ENCODE measurements at places on chromosomes 7 and 10.

DNA sequence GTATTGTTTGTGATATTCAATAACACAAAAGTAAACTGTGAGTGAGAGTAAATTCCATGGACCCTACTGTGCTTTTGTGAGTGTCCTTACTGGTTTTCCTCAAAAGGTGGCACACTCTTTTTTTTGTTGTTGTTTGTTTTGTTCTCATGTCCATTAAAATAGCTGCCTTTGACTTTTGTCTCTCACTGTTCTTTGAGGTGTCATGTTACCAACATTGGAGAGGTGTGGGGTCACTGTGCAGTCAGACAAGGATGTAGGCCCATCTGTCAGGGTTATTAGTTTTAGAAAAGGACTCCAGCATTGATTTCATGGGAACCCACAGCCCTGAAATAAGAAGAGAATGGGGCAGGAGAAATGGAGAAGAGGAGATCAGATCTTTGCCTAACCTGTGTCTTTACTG lies 383.1 kb downstream of the SORCS3 start:
- DNase-seq = no peak

DNA sequence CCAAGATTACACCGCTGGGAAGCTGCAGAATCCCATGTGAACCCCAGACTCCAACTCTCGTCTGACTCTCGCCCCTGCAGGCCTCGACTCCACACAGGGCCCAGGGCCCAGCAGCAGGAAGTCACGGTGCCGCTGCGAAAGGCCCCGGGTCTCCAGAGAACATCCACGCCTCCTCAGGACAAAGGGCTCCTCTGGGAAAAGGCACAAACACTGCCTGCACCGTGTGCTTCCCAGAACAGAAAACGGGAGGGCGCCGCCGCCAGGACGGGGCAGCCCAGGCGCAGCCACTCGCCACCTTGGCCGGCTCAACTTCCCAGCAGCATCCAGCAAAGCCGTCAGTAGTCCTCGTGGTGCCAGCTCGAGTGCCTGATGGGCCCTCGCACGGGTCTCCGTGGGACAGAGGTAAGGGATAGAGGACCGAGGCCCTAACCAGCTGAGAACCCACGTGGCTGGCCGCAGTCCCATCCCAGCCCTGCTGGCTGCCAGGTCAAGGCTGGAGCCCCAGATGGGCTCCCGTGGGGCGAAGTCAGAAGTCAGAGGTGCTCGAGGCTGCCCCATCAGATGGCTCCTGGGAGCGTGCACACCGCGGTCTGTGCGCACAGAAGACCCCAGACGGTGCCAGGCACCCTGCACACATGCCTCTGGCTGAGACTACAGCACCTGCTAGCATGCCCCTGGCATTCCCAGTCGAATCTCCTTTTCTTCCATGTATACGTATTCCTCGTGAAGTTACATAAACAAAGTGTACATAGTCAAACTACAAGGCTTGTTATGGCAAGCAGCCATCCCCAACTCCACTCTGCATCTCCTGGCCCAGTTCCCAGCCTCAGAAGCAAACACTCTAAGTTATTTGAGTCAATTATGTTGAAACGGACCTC lies 60.2 kb downstream of the MAD1L1 start:
- no peak for DNase-seq

- no peak for DNase-seq
Measured at GRCh38 chr7:123944395-123944794, 19.4 kb downstream of the SPAM1 start.

GRCh38 chr10:113445736-113446135 lies 107.1 kb upstream of the HABP2 start:
- DNase-seq = no peak

DNA sequence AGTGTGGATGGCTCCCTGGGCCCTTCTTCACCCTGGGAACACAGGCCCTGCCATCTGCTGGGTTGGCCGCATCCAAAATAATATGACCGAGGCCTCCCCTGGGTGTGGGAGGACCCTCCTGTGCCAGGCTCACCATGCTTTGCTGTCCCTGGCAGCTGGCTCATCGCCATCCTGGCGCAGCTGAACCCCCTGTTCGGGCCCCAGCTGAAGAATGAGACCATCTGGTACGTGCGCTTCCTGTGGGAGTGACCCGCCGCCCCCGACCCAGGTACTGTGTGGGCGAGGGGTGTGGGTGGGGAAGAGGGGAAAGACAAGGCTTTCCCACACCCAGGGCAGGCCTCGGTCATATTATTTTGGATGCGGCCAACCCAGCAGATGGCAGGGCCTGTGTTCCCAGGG lies 4.8 kb downstream of the ATP6V0E2 start:
- DNase-seq = no peak

DNA sequence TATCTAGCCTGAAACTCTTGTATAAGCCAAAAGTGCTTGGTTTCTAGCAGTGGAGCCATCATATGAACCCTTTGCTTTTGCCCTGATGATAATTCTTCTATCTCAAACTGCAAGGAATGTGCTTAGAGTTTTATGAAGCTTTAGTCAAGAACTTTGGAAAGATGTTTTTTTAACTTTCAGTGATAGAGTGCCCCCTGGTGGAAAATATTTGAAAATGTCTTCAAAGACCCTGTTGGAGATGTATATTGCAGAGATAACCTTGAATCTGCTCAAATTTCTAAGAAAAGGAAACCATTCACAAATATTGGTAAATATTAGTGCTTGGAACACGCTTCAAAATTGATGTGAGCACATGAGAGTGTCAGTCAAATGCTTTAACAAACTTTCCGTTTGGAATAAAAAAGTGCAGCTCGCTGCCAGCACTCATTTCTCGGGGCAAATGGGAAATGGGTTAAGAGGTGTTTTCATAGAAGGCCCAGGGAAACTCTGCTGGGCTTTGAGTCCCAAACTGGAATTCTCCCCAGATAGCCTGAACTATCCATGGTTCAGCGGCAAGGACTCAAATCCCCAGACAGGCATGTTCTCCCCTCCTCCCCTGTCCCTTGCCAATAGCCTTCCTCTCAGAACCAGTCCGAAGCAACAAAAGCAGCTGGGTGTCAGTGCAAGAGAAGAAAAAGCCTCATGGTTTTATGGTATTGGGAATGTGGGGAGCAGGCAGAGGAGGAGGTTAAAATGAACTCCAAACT lies 129.3 kb downstream of the MYOF start:
- no peak for DNase-seq

GRCh38 chr10:4514445-4515108 lies 311.4 kb upstream of the AKR1E2 start:
- DNase-seq = peak; percentile 5

GRCh38 chr10:22722626-22723169 lies 8.3 kb upstream of the PIP4K2A start:
- DNase-seq = no peak

- DNase-seq = no peak
Measured at GRCh38 chr7:106031300-106032035, 68.4 kb downstream of the CDHR3 start.

DNA sequence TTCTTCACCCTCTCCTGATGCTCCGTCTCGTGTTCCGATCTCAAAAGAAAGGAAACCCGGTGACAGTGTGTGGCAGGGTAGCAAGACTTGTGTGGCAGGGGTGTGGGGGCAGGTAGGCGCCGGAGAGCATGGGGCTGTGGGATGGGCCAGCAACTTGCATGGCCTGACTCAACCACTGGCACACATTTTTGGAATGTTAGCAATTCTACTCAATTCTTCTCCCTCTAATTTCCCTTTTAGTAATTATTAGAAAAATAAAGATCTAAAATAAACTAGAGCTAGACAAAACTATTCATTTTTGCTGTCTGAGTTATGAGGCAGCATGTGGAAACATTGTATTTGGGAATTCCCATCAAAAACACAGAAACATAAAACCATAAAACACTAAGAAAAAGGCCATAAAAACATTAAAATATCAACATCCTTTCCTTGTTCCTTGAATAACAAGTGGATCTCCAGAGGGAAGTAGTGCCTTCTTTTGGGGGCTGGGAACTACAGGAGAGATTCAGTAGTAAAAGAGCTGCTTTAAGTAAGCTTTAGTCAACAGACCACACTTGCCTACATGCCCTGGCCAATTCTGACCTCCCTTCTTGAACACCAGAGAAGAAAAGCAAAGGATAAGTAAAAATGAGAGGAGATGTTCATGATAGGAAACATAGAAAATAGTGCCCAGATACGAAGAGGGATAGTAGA lies 21.8 kb downstream of the SEMA3C start:
- DNase-seq = no peak

- DNase-seq = no peak
Measured at GRCh38 chr10:130740915-130741750, 570.4 kb downstream of the TCERG1L start.

- DNase-seq = no peak
Measured at GRCh38 chr10:6841761-6842160, 261.7 kb upstream of the PRKCQ start.

GRCh38 chr10:17504547-17505245 lies 50.3 kb upstream of the ST8SIA6 start:
- no peak for DNase-seq

GRCh38 chr10:68155615-68156210 lies 46.4 kb downstream of the MYPN start:
- no peak for DNase-seq

DNA sequence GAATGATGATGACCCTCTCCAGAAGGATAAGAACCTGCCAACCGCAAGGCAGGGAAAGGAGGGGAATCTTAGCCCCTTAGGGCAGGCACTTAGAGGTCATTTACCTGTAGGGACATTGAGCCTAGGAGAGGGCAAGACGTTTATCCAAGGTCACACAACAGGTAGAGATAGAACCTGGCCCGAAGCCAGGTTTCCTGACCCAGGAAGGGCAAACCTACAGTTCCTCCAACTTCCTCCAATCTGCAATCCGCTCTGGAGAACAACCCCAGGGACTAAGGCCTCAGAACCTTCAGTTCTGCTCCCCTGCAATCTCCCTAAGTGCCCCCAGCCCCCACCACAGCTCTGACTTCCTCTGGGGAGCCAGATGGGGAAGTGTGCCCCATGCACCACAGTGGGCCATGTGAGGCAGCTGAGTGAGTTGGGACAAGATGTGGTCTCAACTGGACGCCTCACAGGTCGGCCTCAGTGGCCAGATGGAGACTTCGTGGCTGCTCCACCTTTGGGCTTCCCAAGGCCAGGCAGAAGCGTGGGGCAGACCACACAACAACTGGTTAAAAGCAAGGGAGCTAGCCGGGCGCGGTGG lies 1.4 kb upstream of the PSAP start:
- no peak for DNase-seq

DNA sequence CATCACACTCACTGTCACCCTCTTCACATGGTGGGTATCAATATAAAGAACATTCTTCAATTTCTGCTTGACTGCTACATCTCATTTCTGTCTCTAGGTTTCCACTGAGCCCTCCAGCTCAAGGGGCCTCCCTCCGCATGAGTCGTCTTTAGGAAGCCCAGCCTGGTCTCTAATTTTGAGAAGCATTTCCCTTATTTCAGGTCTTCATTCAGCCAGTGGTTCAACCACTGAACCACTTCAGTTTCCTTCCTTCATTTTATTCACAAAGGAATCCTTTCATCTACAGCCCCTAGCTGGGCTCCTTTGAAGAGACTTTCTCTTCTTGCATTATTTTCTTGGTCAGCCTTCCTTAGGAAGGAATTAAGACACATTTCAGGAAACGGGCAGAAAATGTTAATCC lies 257.4 kb downstream of the KCNMA1 start:
- DNase-seq = no peak

DNA sequence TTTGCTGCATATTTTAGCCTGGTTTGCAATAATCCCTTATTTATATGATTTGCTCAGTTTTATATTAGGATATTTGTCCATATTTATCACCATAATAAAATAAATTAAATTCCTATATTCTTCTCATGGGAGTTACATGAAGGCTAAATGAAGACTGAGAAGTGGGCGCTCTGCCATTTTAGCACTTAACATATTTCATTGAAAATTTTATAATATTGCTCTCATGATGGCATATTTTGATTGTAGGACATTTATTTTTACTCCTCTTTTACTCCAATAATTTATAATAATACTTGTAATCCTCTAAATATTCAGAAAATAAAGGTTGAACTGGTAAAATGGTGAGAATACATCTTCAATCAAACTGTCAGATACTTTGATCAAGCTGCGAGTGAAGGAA lies 99.8 kb upstream of the SEMA3A start:
- DNase-seq = no peak

DNA sequence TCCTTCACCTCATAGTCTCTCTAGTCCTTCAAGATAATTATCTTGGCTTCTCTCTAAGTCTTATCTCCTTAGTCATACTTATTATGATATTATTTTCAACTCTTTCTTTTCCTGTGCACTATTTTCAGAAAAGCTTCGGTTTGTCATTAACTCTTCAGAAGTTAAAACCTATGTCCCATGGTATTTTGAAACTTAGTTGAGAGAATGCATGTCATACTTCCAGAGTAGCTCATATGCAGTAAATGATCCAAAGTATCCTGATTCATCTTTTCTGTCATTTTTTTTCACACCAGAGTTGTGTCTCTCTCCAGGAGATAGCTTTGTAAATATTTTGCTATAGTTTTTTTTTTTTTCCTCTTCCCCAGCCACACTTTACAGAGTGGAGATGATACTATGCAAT lies 1008.6 kb downstream of the NRG3 start:
- DNase-seq = no peak

DNA sequence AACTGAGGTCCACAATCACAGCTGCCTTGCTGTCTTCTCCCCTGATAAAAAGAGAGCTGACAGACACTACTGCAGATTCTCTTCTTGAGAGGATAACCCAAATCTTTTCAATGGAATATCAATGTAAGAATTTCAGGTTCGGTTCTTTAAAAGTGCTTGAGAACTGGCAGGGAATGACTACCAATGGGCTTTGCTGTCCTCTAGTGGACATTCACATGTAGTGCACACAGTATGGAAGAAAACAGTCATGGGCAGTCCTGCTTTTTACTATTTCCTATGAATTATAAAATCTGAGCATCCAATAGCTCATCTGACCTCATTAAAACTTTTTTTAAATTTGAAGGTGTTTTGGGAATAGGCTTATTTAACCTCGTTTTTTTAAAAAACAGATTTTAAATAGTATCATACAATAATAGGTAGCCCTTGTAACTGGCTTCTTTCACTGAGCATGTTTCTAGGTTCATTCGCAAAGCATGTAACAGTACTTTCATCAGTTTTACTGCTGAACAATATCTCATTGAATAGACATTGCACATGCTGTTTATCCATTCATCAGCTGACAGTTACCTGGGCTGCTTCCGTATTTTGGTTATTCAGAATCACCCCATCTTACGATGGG lies 18.3 kb downstream of the FZD9 start:
- DNase-seq = peak; percentile 12

GRCh38 chr10:47283101-47283630 lies 16.8 kb upstream of the GDF10 start:
- DNase-seq = no peak

DNA sequence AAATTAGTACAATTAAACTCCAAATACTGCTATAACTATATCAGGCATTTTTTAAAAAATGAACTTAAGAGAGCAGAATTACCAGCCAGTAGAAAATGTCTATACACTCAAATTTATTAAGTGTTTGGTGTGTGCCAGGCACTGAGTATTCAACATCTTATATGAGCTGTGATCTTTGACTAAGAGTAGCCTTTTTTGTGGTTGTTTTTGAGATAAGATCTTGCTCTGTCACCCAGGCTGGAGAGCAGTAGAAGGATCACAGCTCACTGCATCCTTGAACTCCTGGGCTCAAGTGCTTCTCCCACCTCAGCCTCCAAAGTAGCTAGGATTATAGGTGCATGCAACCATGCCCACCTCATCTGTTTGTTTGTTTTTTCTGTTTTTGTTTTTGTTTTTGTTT lies 102.5 kb upstream of the CELF2 start:
- no peak for DNase-seq

- DNase-seq = no peak
Measured at GRCh38 chr10:88541116-88541626, 41.9 kb downstream of the RNLS start.
